Osteoblast (primary cell): ENCODE measurements at places on chromosomes 2 and 18. TPM values are rescaled to one million over a fixed set of nuclear protein-coding genes. Genes with fewer than 3 reads are reported as not detected.

- peak; percentile 100 for DNase-seq
Observed at GRCh38 chr2:238864207-238865014, 16.5 kb downstream of the TWIST2 start.

- DNase-seq: no peak
Observed at GRCh38 chr2:235643680-235644511, 150.1 kb downstream of the AGAP1 start.

DNA sequence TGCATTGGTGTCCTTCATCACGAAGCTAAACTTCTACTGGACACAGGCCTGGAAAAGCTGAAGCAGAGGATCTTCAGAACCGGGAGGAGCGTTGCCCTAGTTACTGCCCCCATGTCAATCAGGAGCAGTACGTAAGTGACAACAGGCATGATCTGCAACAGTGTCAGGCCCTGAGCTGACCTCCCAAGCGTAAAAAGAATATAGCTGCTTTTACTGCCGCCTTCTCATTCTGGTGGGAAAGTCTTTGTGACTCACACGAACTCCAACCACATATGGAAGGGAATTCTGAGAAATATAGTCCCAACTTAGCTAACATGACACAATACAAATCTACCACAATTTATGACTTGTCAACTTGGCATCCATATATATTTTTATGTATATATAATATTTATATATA is 1007.7 kb upstream of the CDH2 start:
- DNase-seq: no peak

DNA sequence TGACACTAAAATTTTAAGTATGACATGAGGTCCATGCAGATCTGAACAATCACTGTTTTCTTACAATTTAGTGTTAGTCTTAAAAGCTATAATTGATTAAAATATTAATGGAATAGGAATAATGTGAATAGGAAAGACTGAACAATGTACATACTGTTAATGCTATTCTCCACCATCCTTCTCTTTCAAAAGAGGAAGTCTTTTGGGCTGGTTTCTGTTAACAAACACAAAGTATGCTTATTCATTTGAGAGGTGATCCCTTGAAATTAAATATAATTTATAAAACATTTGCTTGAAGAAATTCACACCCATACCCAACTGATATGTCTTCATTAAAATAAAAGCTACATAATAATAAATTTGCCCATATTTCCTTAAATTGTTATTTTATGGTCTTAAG is 2.3 kb downstream of the STPG4 start:
- DNase-seq: no peak

DNA sequence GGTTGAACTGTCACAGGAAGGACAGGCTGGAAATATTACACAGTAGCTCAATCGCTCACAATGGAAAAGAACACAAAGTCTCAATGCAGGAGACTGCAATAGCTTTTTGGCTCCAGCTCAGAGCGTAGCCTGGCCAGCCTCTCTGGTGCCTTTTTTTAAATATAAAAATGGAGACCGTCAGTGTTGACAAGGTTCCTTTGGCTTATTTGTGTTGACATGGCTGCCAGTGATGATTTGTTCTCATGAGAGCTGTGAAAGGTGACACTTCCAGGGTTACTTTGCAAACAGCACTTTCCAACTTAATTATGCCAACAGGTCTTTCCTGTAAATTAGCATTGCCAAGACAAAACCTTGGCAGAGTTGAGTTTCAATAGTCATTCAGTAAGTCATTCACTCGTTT is 70.8 kb downstream of the KCNE4 start:
- no peak for DNase-seq

The SPHKAP gene
- not detected in 2 replicates for total RNA-seq

The TNFAIP6 gene
- 43.1 and 61.6 TPM in 2 replicates for total RNA-seq

The PXDN gene
- total RNA-seq: 307 and 324 TPM in 2 replicates

The GCG gene
- not detected in 2 replicates for total RNA-seq
